A549 treated with RU486 at 1 μM for 4 hours (cell line): ENCODE measurements at places on chromosomes 1 and 21. TPM values are rescaled to one million over a fixed set of nuclear protein-coding genes. Genes with fewer than 3 reads are reported as not detected.

LCE6A gene
- not detected in 5 replicates for total RNA-seq

ICOSLG gene
- 2.2 to 3.0 TPM (median 2.9 TPM) in 5 replicates for total RNA-seq

PLXNA2 gene
- 0.66 to 1.1 TPM (median 1.0 TPM) in 5 replicates for total RNA-seq

ACP6 gene
- 18.9 to 25.3 TPM (median 23.8 TPM) in 5 replicates for total RNA-seq
